ENCODE measurements at places on chromosomes 12 and 14. TPM values are rescaled to one million over a fixed set of nuclear protein-coding genes. Genes with fewer than 3 reads are reported as not detected.
A peak's percentile ranks its signal among the peaks of the same experiment; 100 is the strongest.

The BHLHE41 gene
- 147 TPM for total RNA-seq

The SERPINA10 gene
- 0.03 TPM for total RNA-seq

The DIO3 gene
- 4.4 TPM for total RNA-seq

The FGF6 gene
- total RNA-seq = not detected

The DACT1 gene
- total RNA-seq = 0.15 TPM

The TMEM132D gene
- total RNA-seq = not detected

The CLEC6A gene
- not detected for total RNA-seq

GRCh38 chr12:123767613-123768012 lies 5.5 kb downstream of the DNAH10 start:
- no peak for DNase-seq
- no peak overlapping the region for H3K27ac ChIP-seq
- no peaks in the 10 kb centered on the region for H3K4me1 ChIP-seq
- H3K36me3 ChIP-seq = no peaks in the 10 kb centered on the region

GRCh38 chr12:105748806-105749600 lies 389.8 kb downstream of the NUAK1 start:
- no peak overlapping the region for H3K4me3 ChIP-seq
- no peak for DNase-seq
- H3K36me3 ChIP-seq = no peaks in the 10 kb centered on the region
- no peaks in the 10 kb centered on the region for H3K4me1 ChIP-seq

DNA sequence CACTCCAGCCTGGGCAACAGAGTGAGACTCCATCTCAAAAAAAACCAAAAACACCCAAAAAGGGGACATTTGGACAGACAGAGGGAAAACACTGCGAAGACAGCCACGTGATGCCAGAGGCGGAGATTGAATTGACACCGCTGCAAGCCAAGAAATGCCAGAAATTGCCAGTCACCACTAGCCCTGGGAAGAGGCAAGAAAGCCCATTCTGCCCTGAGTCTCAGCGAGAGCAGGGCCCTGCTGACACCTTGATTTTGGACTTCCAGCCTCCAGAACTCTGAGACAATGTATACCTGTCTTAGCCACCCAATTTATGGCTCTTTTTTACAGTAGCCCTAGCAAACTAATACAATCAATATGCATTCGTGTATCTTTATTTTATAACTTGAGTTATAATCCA lies 7.4 kb upstream of the IGFBP6 start:
- no peak for DNase-seq
- H3K4me3 ChIP-seq = no peak overlapping the region
- H3K36me3 ChIP-seq = no peaks in the 10 kb centered on the region
- H3K27me3 ChIP-seq = no peaks in the 10 kb centered on the region
- H3K4me1 ChIP-seq = no peaks in the 10 kb centered on the region

GRCh38 chr12:9255837-9256236 lies 47.6 kb upstream of the PZP start:
- no peaks in the 10 kb centered on the region for H3K36me3 ChIP-seq
- H3K27me3 ChIP-seq = peaks cover 3% of the 10 kb centered on the region
- no peak for DNase-seq
- H3K27ac ChIP-seq = no peak overlapping the region

DNA sequence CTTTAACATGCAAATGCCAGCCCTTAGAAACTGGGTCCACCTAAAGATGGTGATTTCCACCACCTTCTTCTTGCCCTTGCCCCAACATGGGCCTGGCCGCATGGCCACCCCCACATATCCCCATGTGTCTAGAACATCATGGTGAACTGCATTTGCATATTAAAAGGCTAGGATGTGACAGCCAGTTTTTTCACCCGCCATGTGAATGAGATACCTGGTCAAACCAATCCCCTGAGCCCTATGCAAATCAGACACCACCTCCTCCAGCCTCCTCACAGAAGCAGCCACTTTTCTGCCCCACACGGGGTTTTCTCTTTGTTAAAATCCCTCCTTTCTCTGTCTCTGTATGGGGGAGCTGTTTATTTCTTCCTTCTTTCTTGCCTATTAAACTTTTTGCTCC lies 1322.5 kb downstream of the FSCB start:
- no peak overlapping the region for H3K4me3 ChIP-seq
- H3K4me1 ChIP-seq = no peaks in the 10 kb centered on the region
- no peak overlapping the region for H3K27ac ChIP-seq
- DNase-seq = no peak

DNA sequence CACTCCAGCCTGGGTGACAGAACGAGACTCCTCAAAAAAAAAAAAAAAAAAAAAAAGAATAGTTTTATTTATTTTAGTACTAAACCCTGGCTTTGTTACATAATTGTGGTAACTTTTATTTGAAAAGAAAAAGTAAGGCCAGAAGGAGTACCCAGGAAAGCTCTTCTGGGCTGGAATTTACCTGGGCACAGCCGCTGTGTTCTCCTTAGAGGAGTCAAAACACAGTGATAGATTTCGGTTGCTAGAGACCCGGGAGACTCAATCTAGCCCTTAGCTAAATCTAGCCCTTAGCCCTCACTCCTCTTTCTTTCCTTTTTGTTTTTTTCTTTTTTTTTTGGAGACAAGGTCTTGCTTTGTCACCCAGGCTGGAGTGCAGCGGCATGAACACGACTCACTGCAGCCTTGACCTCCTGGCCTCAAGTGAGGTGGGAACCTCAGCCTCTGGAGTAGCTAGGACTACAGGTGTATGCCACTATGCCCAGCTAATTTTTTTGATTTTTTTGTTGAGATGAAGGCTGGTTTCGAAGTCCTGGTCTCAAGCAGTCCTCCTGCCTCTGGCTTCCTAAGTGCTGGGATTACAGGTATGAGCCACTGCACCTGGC lies 49.7 kb downstream of the SYNE2 start:
- no peak overlapping the region for H3K4me3 ChIP-seq
- H3K27ac ChIP-seq = no peak overlapping the region
- peaks cover 8% of the 10 kb centered on the region for H3K4me1 ChIP-seq

GRCh38 chr12:18135509-18135908 lies 45.5 kb upstream of the RERGL start:
- DNase-seq = no peak
- H3K27ac ChIP-seq = no peak overlapping the region
- H3K4me3 ChIP-seq = no peak overlapping the region

DNA sequence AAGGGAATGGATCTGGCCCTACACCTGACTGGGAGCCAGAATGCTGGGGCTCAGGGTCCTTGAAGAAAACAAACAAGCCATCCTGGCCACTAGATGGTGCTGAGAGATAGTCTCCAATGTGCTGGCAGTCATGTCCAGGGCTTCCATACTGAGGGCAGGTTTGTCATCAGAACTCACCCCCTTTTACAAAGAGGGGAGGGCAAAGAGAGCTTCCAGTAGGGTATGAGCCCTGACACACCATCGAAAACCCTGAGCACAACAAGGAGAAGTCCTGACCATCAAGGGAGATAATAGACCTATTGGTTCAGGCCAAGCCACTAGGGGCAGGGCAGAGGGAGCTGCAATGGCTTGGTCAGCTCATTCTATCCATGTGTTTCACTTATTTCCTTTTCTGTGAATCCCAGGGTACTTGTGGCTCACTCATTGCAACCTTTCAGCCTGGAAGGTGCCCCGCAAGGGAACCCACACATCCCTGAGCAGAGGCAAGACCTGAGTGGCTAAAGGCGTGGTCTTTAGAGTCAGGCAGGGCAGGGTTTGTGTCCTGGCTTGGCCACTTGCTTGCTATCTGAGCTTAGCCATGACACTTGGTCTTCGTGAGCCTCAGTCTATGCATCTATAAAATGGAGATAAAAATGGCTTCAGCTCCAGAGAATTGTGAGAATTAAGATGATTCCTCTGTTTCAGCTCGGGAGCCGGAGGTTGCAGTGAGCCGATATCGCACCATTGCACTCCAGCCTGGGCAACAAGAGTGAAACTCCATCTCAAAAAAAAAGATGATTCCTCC lies 6.2 kb upstream of the PLEKHH1 start:
- H3K27ac ChIP-seq = no peak overlapping the region
- peak; percentile 32 for DNase-seq

DNA sequence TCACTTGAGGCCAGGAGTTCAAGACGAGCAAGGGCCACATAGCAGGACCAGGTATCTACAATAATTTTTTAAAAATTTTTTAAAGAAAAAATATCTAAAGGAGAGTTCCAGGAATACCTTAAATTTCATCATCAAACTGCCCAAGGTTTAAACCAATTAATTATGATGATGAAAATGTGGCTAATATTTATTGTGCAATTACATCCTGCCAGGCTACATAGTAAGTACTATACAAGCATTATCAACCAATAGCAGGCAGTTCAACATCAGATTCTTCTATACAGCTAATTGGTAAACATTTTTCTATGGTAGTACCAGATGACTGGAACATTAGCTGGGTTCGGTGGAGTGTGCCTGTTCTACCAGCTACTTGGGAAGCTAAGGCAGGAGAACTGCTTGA lies 24.4 kb downstream of the DENND5B start:
- H3K4me3 ChIP-seq = no peak overlapping the region
- H3K4me1 ChIP-seq = peaks cover 9% of the 10 kb centered on the region
- no peaks in the 10 kb centered on the region for H3K27me3 ChIP-seq

DNA sequence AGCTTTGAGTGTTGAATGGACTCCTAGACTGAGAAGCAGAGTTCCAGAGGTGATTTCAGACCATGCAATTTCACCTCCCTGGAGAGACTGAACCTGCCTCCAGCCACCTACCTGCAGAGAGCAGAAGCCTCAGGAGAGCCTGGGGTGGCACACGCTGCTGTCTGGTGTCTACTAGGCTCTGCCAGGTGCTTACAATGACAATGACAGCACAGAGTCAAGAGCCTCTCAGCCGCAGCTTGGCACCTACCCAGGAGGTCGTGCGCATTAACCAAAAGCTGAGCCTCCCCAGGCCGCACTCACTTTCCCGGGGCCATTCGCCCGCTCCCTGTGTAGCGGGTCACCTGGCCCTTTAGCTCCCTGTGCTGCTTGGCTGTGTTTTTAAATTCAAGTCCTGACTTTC lies 63.2 kb downstream of the TESC start:
- H3K36me3 ChIP-seq = no peaks in the 10 kb centered on the region
- no peak for DNase-seq
- H3K27me3 ChIP-seq = no peaks in the 10 kb centered on the region
- no peak overlapping the region for H3K27ac ChIP-seq
- H3K4me1 ChIP-seq = no peaks in the 10 kb centered on the region

- H3K4me1 ChIP-seq = no peaks in the 10 kb centered on the region
- peaks cover 3% of the 10 kb centered on the region for H3K27me3 ChIP-seq
- no peaks in the 10 kb centered on the region for H3K36me3 ChIP-seq
- no peak overlapping the region for H3K4me3 ChIP-seq
These were observed 1.2 kb downstream of the SLC24A4 start for GRCh38 chr14:92323916-92324818.

- H3K4me1 ChIP-seq = 0 out of 2 replicates have a peak, but pooled peaks cover 3% of the 10 kb centered on the region
- H3K27ac ChIP-seq = no peak overlapping the region
- peaks cover 16% of the 10 kb centered on the region for H3K27me3 ChIP-seq
These were observed 4.1 kb downstream of the BMP4 start for GRCh38 chr14:53952533-53952932.

DNA sequence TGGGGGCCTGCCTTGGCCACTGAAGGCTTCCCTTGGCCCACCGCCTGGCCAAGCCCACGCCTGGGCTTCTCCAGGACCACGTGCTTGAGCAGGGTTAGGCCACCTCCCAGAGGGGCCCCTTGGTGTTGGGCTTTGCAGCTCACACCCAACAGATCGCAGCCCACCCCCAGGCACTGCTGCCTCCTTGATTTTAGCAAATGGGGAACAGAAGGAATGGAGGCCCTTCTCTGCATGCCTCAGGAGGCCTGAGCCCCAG lies 23.3 kb downstream of the RAB35 start:
- no peak overlapping the region for H3K4me3 ChIP-seq
- no peaks in the 10 kb centered on the region for H3K27me3 ChIP-seq
- DNase-seq = no peak
- no peak overlapping the region for H3K27ac ChIP-seq
- peaks cover 5% of the 10 kb centered on the region for H3K4me1 ChIP-seq

GRCh38 chr12:6323340-6323994 lies 13.0 kb downstream of the PLEKHG6 start:
- no peak overlapping the region for H3K4me3 ChIP-seq
- no peaks in the 10 kb centered on the region for H3K36me3 ChIP-seq
- DNase-seq = peak; percentile 67
- no peaks in the 10 kb centered on the region for H3K27me3 ChIP-seq
- H3K4me1 ChIP-seq = peaks cover 55% of the 10 kb centered on the region
- H3K27ac ChIP-seq = peak overlapping the region; percentile 82

GRCh38 chr12:62865937-62866336 lies 69.0 kb downstream of the PPM1H start:
- H3K4me3 ChIP-seq = no peak overlapping the region
- H3K36me3 ChIP-seq = no peaks in the 10 kb centered on the region
- DNase-seq = no peak
- H3K4me1 ChIP-seq = peaks cover 33% of the 10 kb centered on the region
- H3K27me3 ChIP-seq = no peaks in the 10 kb centered on the region
- peak overlapping the region; percentile 48 for H3K27ac ChIP-seq

DNA sequence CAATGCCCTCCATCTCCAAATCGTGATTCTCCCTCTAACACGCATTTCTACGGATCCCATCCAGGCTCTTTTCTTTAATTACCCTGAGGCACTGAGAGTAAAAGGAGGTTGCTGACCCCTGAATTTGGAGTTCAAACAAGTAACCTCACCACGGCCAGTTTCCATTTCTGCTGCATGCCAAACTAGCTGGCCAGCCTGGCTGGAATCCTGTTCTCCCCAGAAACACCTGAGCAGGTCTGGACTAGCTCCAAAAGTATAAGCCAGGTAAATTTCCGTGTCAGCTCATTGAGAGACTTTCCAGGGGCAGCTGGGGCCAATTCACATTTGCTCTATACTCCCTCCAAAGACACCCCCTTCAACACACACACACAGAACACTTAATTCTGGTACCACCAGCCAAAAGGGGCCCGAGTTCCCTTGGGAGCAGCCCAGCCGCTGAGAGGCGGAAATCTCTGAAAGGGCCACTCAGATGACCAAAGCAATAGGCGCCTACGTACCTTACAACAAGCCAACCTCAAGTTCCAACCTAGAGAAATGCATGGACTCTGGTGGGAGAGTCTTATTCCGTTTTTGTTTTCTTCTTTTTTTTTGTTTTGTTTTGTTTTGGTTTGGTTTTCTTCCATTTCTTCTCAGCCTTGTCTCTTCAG lies 131.4 kb downstream of the NDUFA12 start:
- no peak overlapping the region for H3K4me3 ChIP-seq
- H3K27ac ChIP-seq = no peak overlapping the region
- peaks cover 11% of the 10 kb centered on the region for H3K4me1 ChIP-seq
- H3K27me3 ChIP-seq = peaks cover 43% of the 10 kb centered on the region
- DNase-seq = no peak
- H3K36me3 ChIP-seq = no peaks in the 10 kb centered on the region

DNA sequence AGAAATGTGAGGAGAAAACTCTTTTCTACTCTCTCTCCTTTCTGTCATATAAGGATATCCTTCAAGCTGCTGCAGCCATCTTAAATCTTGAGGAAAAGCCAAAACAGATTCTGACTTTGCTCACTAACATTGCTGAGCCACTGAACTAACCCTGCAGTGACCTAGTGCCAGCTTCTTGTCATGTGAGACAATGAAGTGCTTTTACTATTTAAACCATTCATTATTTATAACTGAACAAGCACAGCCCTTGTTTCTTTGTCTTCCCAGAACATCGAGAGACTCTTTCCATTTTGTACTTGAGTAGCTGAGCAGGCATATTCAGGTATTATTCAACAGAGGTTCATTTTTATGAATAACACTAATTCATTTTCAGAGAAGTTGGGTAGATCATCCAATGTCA lies 455.0 kb upstream of the TMPO start:
- no peaks in the 10 kb centered on the region for H3K4me1 ChIP-seq
- H3K27ac ChIP-seq = no peak overlapping the region
- H3K27me3 ChIP-seq = no peaks in the 10 kb centered on the region

GRCh38 chr14:51056421-51056820 lies 38.5 kb downstream of the TRIM9 start:
- no peaks in the 10 kb centered on the region for H3K27me3 ChIP-seq
- H3K27ac ChIP-seq = no peak overlapping the region
- H3K4me3 ChIP-seq = no peak overlapping the region
- no peaks in the 10 kb centered on the region for H3K36me3 ChIP-seq
- H3K4me1 ChIP-seq = no peaks in the 10 kb centered on the region
- DNase-seq = no peak

All from Panc1 (cell line).